ENCODE measurements at places on chromosomes 2 and 18.

DNA sequence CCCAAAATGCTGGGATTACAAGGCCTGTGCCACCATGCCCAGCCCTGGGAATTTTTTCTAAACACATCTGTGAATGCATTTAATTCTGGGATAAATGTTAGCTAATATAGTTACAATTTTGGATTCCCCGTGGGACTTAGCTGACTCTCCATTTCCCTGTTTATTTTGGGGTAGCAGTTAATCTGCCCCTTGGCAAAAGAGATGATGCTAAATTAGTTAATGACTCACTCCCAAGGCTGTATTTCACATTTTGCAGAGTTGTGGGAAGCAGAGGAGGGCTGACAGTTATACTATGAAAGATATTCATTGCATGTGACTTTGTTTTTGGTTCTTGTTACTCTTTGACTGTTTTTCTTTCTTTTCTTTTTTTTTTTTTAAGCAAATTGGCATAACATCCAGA lies 3.2 kb downstream of the MTHFD2 start:
- DNase-seq: no peak

DNA sequence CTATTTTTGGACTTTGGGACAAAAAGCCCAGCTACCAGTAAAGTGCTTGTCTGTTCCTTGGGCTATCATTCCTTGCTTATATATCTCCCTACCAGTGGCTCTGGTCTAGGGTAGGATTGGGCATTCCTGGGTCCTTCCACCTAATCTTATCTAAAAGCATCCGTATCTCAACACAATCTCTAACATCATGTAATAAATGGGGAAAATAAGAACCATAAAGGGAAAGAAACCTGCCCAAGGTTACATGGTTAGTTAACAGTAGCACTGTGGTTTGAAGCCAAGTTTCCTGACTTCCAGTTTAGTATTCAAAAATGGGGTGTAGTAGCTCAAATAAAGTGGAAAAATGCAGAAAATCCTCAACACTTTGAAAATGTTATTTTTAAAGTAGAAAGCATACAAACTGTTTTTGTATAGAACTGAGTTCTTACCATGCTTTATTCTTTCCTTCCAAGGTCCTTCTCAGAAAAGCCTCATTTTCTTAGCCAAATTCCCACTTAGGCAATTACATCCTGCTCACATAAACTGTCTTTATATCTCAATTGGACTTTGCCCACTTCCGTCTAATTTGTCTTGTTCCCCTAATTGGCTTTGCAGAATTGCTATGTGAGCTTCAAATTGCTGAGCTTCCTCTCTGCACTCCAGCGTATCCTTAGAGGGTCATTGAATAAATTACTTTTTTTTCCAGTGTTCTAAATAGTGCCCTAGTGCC lies 273.1 kb upstream of the UBE2E3 start:
- no peak for DNase-seq

- no peak for DNase-seq
These were observed 211.4 kb downstream of the SH3RF3 start for GRCh38 chr2:109340381-109340780.

DNA sequence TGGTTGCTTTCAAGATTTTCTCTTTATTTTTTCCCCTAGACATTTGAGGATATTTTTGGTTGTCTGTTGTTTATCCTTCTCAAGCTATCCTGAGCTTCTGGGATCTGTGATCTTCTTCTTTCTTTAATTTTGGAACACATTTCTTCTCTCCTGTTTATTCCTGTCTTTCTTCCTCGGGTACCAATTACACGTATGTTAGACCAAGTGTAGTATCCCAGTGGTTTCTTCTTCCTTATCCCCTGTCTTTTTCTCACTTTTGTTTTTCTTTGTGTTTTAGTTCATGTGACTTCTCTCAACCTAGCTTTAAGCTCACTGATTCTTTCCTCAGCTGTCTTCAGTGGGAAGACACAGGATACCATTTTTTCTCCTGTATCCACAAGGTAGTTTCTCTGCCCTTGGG lies 120.0 kb downstream of the GALR1 start:
- no peak for DNase-seq

DNA sequence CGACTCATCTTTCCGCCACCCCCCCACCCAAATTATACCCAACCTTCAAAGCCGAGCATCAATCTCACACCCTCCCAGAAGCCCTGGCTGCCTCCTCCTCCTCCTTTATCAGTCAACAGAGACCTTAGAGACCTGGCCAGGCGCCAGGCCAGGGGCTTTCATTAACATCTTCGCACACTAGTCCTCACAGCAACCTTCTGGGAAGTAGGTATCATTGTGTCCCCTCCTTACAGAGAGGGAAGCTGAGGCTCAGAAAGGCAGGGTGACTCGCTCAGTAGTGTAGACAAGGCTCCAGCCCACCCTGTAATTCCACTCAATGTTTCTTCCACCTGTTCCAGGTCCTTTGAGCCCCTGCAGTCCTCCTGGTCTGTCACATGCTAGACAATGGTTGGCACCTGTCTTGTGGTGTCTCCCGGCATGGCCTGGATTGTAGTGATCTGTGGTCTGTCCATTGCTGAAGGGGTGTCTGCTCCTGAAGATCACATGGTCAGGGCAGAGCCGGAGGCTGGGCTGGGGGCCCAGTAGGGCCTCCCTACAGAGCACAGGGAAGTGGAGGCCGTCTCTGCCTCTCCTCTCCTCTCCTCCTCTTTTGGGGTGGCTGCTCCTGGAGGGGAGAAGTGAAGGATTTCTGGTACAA lies 36.0 kb downstream of the KLHL29 start:
- DNase-seq: no peak

- no peak for DNase-seq
These were observed 99.6 kb downstream of the ATL2 start for GRCh38 chr2:38277245-38278116.

- no peak for DNase-seq
These were observed 264.7 kb downstream of the TNS1 start for GRCh38 chr2:217738061-217738460.

- DNase-seq: no peak
These were observed 268.2 kb upstream of the CRIM1 start for GRCh38 chr2:36087344-36087743.

DNA sequence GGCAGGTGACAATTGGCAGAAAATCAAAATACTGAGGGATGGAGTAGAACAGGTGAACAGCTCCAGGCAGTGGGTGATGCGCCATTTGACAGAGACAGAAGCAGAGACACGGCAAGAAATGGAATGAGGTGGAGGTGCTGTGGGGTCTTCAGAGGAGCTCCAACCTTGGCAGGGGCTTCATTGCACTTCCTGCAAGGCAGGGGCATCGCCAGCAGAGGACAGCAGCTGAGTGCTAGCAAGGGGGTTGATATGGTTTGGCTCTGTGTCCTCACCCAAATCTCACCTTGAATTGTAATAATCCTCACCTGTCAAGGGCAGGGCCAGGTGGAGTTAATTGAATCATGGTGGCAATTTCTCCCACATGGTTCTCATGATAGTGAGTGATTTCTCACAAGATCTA lies 42.8 kb downstream of the CCDC68 start:
- no peak for DNase-seq

GRCh38 chr2:178924817-178925216 lies 117.6 kb upstream of the TTN start:
- no peak for DNase-seq

DNA sequence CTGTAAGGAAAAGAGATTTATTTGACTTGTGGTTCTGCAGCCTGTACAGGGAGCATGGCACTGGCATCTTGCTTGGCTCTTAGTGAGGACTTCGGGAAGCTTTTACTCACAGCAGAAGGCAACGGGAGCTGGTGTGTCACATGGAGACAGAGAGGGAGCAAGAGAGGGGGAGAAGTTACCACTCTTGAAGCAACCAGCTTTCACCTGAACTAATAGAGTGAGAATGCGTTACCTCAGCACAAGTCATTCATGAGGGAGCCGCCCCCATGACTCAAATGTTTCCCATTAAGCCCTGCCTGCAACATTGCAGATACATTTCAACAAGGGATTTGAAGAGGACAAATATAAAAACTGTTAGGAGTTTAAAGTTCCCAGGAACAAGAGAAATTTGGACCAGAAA lies 190.0 kb downstream of the CYRIA start:
- DNase-seq: peak; percentile 46

DNA sequence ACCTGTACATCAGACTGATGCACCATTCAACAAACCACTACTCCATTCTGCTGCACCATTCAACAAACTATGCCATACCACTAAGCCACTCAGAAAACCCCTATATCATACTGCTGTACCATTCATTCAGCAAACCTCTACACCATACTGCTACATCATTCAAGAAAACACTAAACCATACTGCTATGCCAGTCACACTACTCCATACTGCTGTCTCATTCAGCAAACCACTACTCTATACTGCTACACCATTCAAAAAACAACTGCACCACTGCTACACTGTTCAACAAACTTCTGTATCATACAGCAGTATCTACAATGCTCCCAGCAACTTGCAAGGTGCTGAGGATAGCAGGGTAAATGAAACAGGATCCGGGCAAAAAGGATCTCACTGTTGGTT lies 12.9 kb upstream of the SLC1A4 start:
- DNase-seq: no peak

DNA sequence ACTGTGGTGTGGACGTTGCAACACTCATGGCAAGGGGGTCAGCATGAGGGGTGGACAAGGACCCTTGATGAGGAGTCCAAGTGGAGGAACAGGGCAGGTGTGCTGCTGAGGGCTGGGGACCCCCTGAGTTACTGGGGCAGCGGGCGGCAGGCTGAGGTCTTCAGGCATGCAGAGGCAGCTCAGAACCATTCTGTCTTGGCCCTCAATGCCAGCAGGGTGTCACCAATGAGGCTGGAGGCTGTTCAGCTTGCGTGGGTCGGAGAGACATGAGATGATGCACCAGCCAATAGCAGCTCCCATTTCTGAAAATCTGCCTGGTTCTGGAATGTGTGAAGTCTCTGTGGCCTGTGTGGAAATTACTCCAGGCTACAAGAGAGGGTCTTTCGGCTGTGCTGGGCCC lies 105.4 kb downstream of the INHBB start:
- no peak for DNase-seq

DNA sequence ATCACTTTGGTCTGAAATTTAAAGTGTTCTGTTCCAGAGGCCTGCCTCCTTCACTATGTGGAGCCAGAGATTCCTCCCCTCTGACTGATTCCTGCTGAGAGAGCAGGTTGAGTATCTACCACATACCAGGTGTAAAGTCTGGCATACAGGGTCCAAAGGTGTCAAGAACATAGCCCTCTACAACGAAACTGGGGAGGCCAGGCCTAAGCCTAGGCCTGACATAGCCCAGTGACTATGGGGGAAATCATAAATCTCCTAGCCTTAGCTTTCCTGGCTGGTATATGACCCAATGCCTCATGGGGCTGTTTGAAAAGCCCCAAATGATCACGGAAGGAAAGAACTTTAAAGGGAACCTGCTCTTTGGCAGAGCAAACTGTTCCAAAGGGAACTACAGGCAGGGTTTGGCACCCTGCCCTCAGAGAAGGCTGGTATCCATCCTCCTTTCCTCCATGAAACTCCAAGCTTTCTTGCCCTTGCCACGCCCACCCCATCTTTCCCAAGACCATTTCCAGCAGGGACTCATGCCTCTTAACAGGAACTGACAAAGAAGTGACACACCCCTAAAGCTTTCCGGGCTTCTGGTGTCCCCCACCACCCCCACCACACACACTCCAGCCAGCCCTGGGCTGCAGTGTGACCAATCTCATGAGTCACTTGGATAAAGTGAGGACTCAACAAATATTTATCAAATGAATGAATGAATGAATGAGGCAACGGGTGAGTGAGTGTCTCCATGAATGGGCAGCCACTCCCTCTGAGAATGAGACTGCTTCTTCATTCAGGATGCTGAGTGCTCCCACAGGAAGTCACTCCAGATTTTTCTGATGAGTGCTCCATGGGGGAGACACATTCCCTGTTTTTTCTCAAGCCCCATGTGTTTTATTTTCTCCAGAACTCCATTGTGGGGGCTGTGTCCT lies 114.5 kb upstream of the STPG4 start:
- peak; percentile 99 for DNase-seq

DNA sequence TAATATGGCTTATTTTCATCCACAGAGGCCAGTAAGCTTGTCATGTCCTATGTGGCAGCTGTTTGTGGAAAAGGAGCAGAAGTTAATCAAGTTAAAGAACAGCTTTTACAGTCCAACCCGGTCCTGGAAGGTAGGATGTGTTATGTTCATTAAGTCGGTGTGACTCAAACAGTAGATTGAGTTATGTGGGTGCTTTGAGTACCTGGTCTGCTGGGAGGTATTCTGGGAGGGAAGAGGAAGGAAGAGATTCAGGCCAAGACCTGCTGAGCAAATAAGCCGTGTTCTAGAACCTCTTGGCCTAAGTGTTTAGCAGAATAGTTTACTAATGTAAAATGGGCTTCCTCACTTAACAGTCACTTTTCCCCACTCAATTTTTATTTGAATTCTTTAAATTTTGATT lies 96.2 kb downstream of the MYO1B start:
- DNase-seq: no peak

DNA sequence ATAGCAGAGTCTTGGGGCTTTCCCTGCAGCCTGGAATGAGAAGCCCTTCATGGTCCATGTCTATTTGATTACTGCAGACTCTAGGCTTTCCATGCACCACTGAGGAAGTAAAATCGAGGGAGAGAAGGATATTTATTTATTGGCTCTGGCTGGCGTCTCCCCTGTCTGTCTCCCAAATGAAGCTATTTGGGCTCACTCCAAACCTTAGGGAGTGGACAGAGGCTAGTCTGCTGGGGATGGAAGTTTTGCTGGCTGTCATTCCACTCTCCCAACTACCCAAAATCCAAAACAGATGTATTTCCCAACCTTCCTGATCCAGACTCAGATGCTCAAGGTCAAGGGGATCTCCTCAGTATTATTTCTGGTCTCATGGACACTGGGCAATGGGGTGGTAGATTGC lies 33.7 kb downstream of the TMEM17 start:
- no peak for DNase-seq

DNA sequence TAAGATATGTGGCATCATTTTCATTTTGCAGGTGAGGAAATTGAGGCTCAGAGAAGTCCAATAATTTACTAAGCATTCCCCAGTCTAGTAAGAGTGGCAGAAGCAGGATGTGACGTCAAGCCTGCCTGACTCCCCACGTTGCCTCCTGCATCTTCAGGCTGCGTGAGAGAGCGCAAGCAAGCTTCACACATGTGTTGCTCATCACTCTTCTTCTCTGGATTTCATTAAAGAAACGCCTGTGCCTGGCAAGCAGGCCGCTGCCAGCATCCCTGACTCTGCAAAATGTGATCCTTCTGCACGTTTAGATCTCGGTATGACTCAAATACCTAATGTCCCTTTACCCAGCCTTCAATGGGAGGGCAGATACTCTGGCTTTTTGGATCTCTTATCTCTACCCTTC lies 96.8 kb downstream of the PRKCE start:
- DNase-seq: no peak

DNA sequence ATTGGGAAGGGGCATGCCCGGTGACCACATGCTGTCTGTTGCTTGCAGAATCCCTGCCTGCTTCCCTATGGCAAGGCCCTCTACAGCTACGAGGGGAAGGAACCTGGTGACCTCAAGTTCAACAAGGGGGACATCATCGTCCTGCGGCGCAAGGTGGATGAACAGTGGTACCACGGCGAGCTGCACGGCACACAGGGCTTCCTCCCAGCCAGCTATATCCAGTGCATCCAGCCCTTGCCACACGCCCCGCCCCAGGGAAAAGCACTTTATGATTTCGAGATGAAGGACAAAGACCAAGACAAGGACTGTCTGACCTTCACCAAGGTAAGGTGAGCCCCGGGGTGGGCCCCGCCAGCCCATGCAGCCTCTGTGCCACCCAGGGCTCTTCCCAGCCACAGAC lies 218.6 kb downstream of the SH3RF3 start:
- DNase-seq: no peak

- DNase-seq: no peak
These were observed 93.7 kb upstream of the KLHL29 start for GRCh38 chr2:23291239-23291638.

GRCh38 chr2:1607971-1608688 lies 136.2 kb downstream of the PXDN start:
- DNase-seq: peak; percentile 84

GRCh38 chr18:76656925-76657827 lies 162.1 kb upstream of the ZNF516 start:
- no peak for DNase-seq

Data from mammary epithelial cell (primary cell).